ENCODE measurements at places on chromosomes 3 and 15.
A peak's percentile ranks its signal among the peaks of the same experiment; 100 is the strongest.

DNA sequence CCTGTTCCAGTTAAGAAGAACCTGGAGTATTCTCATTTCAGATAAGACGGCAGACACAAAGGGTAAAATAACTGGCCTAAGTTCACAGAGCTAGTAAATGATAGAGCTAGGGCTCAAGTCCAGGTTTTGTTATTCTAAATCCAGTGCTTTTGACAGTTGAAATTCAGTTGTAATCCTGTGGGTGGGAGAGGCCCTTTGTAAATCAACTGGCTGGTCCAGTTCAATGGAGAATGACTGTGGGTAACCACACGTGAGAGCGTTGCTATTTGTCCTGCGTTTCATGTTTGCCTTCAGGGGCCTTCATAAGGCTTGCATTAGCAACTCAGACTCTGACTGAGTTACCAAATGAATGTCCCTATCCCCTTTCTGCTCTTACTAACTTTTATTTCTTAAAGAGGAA is 24.2 kb upstream of the CD96 start:
- peak; percentile 13 for DNase-seq

DNA sequence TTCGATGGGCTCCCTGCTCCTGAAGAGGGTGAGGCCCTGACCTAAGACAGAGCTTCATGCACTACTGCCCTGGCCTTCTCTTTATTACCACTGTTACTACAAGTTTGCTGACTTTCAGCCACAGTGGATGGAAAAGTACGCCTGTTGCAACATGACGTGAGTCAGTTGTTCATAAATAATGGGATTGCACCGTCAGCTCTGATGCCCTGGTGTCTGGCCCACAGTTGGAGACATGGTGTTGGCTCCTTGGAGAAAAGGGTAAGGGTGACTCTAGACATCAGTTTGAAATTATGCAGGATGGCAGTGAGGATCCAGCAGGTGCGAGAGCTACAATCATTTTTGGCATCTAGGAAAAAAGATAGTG is 5.5 kb downstream of the PAQR5 start:
- DNase-seq, result no peak

GRCh38 chr15:47397655-47398054 is 319.6 kb upstream of the SEMA6D start:
- DNase-seq, result no peak

- no peak for DNase-seq
These were observed 83.1 kb upstream of the RASGRP1 start for GRCh38 chr15:38647683-38648082.

GRCh38 chr3:113157408-113158030 is 53.8 kb upstream of the BOC start:
- no peak for DNase-seq

DNA sequence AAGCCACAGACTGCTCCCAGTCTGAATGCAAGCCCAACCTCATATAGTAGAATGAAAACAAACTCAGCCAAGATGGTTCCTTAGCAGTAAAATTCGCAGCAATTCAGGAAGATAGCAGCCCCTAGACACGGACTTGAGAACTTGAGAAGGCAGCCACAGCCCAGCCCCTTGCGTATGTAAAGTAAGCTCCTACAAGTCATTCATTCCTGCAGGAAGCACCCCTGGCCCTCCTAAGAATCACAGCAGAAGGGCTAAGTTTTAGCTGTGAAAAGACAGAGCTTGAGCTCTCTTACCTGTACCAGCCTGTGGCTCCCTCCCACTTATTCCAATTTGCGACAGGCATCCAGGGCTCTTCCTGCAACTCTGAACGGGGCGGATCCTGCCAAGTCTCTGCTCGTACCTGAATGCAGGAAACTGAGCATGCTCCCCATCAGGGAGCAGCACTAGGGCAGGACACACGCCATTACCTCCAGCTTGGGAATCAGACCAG is 136.4 kb downstream of the MAGI1 start:
- peak; percentile 86 for DNase-seq

- DNase-seq, result no peak
These were observed 31.8 kb upstream of the KLHL6 start for GRCh38 chr3:183587336-183587735.

DNA sequence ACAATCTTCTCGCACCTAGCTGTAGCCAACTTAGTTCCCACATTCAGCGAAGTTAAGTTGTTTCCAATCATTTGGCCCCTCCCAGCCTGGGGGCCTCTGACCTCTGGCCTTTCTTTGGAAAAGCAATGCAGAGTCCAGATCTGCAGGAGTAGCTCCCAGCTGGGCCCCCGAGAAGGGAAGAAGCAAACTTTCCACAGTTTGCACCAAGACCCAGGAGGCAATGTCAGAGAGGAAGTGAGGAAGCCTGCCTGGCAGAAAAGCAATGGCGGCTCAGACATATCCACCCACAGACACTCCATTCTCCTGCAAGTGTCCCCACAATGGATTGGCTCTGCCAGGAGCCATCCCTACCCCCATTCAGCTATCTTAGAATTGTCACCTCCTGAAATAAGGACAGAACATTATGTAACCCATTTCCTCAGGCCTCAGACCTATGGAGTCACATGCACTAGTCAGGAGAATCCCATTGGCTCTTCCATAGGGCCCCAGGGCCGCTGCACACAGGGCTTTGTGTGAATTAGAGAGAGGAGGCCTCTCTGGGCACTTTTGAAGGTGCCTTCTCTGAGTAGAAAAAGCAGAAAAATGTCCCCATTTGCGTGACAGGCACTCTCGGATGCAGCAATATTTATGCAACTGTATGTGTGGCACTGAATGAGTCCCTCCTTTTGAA is 3.0 kb upstream of the BUB1B start:
- DNase-seq, result no peak

DNA sequence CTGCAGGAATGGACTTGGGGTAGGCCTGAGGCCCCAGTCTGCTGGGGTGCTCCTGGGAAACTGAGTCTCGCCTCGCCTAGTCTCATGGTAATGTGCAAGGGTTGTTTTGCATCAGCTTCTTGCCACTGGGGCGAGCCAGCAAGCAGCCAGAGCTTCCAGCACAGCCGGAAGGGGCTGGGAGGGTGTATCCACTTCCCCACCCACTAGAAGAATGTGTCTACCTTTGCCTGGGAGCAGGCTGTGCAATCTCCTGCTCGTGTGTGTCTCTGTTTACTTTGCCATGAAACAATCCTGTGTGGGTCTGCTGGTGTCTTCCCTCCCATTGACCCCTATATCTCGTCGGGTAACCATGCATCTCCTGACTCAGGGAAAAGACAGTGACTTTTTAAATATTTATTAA is 21.8 kb upstream of the ERICH6 start:
- DNase-seq, result no peak

DNA sequence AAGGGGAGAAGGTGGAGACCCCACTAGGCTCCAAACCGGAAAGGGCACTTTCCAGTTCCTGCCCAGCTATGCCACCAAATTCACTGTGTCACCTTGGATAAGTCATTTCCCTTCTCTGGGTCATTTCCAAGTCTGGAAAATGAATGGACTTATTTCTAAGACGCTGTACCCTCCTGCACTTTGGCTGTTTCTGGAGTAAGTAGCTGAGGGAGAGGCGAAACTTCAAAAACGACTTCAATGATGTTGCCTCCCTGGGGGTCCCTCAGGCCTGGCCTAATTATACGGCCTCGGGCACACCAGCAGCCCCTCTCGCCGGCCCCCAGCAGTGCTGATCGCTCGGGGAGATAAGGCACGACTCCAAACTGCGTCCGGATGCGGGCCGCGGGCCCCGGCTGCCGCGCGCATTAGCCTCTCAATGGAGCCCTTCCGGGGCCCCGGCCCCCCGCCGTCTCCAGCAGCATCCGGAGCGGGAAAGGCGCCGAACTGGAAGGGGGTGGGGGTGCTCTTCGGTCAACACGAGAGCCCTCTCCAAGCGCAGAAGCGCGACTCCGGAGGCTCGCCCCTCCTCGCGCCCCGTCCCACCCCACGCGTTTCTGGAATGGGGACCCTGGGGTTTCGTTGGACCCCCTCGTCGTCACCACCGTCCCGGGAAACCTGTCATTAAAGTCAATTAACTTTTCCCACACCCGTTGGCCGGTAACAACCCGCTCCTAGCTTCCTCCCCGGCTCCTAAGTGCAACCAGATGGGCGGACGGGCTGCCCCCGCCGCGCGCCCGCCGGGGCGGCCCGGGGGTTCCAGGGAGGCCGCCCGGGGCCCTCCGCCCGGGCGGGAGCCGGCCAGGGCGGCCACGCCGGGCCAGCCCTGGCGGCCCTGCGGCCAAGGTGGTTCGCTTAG is 4.8 kb downstream of the HES1 start:
- peak; percentile 76 for DNase-seq

DNA sequence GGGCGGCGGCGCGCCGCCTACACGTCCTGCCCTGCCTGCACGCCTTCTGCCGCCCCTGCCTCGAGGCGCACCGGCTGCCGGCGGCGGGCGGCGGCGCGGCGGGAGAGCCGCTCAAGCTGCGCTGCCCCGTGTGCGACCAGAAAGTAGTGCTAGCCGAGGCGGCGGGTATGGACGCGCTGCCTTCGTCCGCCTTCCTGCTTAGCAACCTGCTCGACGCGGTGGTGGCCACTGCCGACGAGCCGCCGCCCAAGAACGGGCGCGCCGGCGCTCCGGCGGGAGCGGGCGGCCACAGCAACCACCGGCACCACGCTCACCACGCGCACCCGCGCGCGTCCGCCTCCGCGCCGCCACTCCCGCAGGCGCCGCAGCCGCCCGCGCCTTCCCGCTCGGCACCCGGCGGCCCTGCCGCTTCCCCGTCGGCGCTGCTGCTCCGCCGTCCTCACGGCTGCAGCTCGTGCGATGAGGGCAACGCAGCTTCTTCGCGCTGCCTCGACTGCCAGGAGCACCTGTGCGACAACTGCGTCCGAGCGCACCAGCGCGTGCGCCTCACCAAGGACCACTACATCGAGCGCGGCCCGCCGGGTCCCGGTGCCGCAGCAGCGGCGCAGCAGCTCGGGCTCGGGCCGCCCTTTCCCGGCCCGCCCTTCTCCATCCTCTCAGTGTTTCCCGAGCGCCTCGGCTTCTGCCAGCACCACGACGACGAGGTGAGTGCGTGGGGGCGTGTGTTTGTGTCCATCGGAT is 602 bp downstream of the TRIM71 start:
- no peak for DNase-seq

DNA sequence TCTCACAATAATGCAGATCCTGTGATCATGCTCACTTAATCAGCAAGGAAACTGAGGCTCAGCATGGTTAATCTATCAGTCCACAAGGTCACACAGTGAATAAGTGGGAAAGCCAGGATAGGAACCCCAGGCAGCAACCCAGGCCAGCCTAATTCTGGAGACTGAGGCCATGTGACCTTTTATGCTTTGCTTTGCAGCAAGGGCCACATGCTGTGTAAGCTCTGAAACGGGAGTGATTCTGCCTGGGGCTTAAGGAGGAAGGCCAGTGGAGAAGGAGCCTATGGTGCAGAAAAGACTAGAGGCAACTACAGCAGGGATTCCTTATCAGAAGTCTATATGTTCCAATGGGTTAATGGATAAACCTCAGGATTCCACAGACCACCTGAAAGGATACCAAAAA is 157.6 kb upstream of the PPP2R3A start:
- DNase-seq, result no peak

GRCh38 chr15:93168910-93169309 is 79.9 kb upstream of the RGMA start:
- DNase-seq, result no peak

- no peak for DNase-seq
These were observed 1034.7 kb downstream of the FHIT start for GRCh38 chr3:60216462-60217075.

DNA sequence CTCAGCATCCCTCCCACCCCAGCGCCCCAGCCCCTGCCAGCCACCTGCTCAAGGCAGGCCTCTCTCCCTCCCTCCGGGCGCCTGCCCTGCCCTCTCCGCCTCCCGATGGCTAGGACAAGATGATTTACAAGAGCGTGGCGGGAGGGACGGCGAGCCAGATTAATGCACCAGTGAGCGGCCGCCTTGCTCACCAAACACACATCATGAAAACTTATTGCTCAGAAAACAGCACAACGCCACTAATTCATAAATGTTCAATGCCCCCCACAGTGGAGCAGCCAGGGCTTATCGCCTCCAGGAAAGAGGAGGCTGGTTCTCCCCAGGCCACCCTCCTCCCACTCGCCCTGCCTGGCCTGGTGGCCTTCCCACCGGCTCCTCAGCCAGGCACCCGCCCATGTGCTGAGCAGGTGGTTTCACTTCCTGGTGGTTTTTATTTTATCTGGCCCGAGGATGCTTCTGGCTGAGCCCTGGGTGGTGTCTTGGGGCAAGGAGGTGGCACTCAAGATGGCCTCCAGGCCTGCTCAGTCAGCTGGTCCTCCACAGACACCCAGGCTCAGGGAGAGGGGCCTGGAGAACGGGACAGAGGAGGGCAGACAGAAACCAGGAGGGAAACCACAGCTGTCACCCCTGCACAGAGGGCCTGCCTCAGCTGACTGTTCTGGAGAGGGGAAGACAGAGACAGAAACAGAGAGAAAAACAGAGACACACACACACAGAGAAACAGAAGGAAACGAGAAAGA is 284.9 kb downstream of the UACA start:
- DNase-seq, result no peak

DNA sequence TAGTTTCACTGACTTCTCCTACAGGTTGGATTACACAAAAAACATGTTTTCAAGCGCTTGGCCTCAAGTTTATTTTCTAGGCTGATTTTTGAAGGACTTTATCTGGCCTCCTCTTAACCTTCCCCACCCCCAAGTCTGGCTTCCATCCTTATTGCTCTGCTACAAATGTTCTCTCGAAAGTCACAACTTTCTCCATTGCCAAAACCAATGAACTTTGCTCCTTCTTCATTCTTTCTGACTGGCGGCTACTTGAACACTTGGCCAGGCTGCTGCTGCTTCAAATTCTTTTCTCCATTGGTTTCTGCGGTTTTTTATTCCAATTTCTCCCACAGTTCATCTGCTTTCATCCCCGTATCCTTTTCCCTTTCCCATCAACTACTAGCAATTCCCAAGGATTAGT is 106.6 kb downstream of the TOP2B start:
- DNase-seq, result no peak

GRCh38 chr3:52270252-52270754 is 8.1 kb downstream of the WDR82 start:
- DNase-seq, result no peak

GRCh38 chr3:159898147-159898546 is 90.5 kb upstream of the IL12A start:
- no peak for DNase-seq

DNA sequence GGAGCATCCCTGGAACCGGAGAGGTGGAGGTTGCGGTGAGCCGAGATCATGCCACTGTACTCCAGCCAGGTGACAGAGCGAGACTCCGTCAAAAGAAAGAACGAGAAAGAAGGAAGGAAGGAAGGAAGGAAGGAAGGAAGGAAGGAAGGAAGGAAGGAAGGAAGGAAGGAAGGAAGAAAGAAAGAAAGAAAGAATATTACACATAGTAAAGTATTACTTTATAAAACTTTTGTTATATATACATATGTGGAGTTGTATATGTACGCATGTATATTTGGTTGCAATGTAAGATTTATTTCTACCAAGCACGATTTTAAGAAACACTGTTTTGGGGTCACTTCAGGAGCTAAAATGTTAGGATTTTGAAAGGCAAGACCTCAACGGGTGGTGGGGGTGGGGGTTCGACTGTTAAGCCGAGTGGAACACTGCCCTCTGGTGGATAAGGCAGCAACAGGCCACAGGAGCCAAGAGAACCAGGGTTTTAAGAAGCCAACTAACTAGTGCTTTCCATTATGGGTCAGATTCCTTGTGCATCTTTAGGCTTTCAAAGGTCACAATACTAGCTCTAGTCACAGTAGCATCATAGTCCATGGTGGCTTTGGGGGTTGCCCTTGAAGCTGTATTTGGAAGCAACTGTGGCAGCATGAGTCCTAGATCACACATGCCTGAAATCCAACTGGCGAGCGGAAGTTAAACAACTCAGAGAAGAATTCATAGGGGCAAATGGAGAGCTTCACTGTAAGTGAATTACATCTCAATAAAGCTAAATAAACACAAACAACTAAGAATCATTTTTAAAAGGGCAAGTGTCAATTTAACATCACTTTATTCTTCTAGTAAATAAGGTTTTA is 22.5 kb downstream of the GLB1 start:
- peak; percentile 75 for DNase-seq
